Right atrium auricular region (tissue), 2 donors: ENCODE measurements at places on chromosomes 7 and 10. TPM values are rescaled to one million over a fixed set of nuclear protein-coding genes. Genes with fewer than 3 reads are reported as not detected.

Gene FAM237B
- total RNA-seq = not detected

GRCh38 chr10:128884496-128885072 is 582.5 kb upstream of the MGMT start:
- H3K27me3 ChIP-seq = no peaks in the 10 kb centered on the region
- no peaks in the 10 kb centered on the region for H3K36me3 ChIP-seq
- H3K4me3 ChIP-seq = no peak overlapping the region
- no peak for DNase-seq

Gene NPFFR1
- not detected for total RNA-seq

DNA sequence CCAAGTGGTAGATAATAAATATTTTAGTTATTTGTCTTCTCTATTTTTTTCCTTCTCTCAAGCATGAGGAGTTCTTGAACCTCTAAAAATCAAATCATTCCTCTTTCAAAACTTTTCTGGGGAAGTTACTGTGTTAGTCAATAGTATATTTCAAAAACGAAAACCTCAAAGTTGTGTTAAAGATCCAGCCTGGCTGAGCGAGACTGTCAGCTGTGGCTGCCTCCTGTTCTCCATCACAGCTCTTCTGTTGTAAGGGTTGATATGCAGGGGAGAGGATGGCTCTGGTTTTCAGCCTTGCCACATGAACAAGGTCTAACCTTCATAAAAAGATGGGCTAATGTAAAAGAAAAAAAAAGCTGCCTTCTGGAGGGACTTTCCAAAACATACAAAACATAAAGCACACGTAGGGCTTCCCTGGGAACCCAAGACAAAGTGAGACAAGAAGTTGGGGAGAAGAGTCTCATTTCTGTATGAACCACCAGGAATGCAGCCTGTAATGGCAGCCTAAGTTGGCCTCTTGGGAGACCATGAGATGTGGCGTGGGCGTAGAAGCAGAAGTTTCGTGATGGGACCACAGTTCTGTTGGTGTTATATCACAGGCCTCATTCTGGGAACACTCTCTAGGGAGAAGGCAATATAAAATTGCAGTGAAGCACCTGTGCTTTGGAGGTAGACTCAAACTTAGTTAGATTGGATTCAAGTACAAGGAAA is 77.9 kb upstream of the FHIP2A start:
- peaks cover 29% of the 10 kb centered on the region for H3K4me1 ChIP-seq
- no peak overlapping the region for H3K4me3 ChIP-seq
- H3K27ac ChIP-seq = peak overlapping the region; percentile 42
- DNase-seq = no peak

DNA sequence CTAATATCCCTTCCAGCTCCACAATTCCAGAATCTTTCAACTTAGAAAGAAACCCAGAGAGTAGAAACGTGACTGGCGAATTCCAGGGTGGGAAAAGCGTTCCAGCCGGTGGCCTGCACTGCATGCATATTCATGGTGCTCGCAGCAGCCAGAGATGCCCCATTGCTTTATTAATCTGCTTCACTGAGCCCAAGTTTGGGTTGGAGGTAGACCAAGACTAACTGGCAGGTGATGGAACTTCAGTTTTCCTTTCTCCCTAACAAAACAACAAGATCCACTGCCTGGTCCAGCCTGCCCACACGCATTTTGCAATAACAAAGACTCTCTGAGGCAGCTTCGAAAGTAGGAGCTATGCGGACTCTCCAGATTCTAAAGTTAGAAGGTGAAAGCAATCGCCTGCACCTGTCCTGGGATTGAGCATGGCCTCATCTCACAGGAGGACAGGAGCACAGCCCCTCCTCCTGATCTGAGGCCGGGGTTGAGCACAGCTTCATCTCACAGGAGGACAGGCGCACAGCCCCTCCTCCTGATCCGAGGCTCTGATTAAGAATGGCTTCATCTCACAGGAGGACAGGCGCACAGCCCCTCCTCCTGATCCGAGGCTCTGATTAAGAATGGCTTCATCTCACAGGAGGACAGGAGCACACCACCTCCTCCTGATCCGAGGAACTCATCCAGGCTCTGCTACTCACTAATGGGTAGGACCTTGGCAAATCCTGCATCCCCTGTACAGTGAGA is 127.8 kb upstream of the LANCL2 start:
- no peaks in the 10 kb centered on the region for H3K27me3 ChIP-seq
- H3K27ac ChIP-seq = no peak overlapping the region
- H3K4me3 ChIP-seq = no peak overlapping the region
- H3K4me1 ChIP-seq = no peaks in the 10 kb centered on the region
- peak; percentile 47 for DNase-seq
- no peaks in the 10 kb centered on the region for H3K36me3 ChIP-seq
